ENCODE measurements at places on chromosomes 6 and 20.

DNA sequence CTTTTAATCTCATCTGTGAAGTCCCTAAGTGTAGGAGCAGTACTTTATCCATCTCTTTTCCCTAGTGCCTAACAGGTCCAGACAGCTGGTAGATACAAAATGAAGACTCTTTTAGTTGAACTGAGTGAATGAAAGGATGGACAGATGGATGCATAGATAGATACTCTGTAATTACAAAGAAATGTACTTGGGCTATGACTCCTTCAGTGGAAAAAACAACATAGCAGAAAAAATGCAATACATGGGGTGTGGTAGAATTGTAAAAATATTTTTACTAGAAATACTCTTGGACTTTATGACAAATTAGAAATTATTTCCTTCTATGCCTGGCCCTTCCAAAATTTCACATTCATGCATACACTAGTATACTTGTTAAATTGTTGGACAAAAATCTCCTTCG, 29.3 kb downstream of the KCNQ5 start:
- no peak for DNase-seq

DNA sequence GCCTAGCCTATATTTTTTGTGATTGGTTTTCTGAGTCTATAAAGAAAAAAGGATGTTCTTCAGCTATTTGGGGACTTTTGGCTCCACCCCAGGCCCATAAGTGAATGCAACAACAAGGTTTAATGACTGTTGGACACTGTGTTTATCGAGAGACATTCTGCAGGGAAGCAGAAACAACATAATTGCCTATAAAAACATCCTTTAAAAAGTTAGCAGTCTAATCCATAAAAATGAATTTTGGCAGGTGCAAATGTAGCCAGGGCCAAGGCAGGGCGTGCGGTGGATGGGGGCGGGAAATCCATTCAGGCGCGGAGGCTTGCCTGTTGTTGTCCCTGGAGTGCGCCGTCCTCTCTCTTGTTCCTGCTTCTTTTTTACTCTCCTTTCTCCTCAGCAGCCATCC, 99.3 kb downstream of the PAX1 start:
- no peak for DNase-seq

GRCh38 chr20:32855387-32855786, 3.3 kb upstream of the EFCAB8 start:
- no peak for DNase-seq

DNA sequence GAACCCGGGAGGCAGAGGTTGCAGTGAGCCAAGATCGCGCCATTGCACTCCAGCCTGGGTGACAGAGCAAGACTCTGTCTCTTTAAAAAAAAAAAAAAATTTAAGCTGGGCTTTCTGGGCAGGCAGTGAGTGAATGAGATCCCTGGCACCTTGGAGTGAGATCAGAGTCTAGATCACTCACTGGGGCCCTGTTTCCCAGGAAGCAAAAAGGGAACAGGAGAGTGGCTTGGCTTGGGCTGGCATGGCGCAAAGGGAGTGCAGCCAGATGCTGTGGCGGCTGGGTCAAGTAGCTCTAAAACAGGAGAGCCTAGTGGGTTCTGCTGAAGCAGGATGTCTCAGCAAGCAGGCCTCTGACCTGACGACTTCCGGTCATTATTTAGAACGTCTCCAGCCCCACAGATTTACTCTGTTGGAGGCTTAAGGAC, 10.4 kb downstream of the PLCG1 start:
- no peak for DNase-seq

- no peak for DNase-seq
Observed at GRCh38 chr6:105226598-105227294, 46.9 kb upstream of the POPDC3 start.

- DNase-seq: no peak
Observed at GRCh38 chr6:161954699-161955276, 680.9 kb upstream of the AGPAT4 start.

DNA sequence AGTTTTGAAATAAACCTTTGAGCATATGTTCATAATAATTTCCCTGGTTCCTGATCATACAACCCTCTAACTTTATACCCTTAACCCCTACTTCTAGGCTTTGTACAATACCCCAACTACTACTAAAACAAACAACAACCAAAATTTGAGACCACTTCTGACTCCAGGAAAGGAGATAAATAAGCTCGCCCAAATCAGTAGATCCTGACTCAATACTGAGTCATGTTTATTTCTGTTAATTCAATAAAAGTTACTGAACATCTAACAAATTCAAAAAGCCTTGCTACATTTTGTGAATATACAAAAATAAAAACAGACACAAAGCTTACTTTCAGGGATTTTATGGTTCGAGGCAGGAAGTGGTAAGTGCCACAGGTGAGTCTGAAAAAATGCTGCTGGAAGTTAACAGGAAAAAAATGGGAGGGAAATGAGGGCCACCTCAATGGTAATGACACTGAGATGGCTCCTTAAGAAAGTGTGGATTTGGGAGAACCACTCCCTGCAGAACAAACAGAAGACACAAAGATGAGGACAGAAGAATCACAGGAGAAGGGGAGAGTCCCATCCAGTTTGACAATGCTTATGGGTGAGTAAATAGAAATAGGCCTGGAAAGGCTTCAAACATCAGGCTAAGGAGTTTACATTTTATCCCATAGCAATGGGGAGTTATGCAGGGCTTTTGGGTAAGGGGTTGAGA, 63.4 kb downstream of the DST start:
- DNase-seq: no peak

DNA sequence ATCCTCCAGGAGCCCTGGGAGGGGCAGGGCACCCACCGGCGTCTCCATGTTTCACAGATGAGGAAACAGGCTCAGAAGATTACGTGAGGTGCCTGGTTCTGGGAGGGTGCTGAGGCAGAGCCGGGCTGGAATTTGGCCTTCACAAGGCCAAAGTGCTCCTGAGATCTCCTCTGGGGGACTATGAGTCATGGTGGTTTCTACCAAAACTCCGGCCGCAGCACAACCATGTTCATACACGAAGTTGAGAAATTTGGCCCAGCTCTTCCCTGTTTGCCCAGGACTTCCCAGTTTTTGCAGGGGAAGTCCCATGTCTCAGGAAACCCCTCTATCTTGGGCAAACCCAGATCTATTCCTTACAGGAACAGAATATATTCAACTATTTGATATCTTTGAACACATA, 172.9 kb upstream of the CDYL start:
- no peak for DNase-seq

DNA sequence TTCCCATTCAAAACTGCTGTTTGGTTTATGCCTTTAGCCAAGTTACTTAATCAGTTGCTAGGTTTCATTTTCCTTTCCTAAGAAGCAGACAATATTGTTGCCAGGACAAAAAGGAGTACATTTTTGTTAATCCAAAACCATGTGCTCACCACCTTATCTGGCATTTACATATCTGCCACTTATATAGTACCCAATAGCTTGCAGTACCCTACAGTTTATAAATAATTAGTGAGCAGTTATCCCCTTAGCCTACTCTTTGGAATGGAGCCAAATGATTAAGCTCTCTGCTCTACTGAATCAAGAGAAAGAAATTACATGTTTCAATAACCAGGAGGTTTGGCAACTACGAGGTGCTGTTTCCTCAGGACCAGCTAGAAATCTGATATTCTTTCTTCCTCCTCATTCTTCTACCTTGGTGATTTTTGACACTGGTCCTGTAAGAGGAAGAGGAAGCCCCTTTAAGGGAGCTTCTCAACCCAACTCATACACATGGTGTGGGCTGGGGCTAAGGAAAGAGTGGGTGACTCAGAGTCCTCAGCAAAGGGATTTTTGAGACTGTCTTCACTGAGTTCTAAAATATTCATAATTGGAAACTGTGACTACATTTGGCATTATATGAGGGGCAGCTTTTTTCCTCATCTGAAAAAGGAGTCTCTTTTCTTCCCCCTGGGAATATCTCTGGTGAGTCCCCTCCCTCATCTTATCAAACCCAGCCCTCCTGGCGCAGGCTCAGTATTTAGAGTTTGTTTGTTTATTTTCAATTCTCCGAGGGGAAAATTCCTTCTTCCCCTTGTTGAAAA, 1.5 kb downstream of the ZNFX1 start:
- peak; percentile 14 for DNase-seq

GRCh38 chr6:84119277-84119676, 85.7 kb downstream of the MRAP2 start:
- DNase-seq: no peak

DNA sequence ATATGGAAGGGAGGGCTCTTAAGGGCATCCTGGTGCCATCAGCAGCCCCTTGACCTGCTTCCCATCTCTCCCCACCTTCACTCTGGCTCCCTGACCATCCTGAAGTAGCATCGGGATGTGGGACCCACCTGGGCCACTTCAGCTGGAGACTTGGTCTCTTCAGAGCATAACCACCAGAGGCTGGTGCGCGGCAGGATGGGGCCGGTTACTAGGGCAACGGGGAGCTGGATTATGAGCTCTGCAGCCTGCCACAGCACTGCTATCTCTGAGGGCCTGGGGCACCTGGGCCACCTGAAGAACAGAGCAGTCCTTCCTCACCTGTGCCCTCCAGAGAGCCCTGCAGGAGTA, 79.7 kb downstream of the SYNJ2 start:
- DNase-seq: no peak

DNA sequence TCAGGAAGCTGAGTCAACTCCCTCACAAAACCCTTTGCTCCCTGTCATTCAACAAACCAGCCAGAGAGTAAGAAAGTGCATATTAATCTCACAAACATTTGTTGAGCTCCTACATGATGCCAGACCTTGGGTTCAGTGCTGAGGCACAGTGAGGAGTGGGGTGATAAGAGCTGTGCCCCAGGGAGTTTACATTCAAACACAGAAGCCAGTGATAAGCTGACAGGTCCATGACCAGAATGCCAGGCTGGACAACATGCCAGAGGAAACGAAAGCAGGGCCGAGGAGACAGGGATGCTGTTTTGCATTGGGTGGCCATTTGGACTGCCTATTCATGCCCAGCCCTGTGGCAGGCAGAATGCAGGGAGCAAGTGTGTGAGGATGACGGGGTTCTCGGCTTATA, 76.7 kb downstream of the LRFN2 start:
- DNase-seq: no peak

DNA sequence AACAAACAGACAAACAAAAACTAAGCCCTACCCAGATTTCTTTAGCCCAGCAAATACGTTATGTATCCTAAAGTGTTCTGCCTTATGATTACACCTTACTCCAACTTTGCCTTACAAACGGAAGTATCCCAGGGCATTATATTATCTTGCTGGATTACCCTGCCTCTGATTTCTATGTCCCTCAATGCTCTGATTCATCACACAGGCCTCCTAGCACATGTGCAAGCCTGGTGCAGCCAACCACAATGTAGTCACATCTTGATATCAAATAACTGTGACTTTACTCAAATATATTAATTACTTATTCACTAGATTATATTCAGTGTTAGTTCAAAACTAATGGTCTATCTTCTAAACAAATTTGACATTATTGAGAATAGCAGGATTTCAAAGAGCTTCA, 598.6 kb downstream of the TBC1D32 start:
- no peak for DNase-seq

DNA sequence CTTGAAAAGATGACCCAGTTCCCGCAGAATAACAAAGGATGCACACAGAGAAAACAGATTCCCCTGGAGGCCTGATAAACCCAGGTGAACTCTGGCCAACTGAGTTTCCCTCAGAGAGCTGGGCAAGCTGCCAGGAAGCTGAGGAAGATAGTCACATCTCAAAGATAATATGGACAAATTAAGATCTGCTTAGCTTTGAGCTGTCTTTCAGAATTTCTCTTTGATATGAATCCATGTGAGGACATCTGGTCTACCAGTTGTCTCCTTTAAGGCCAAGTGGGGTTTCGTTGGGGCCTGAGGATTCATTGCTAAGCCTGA, 59.5 kb downstream of the ID4 start:
- no peak for DNase-seq

GRCh38 chr6:15387118-15387517, 141.2 kb downstream of the JARID2 start:
- no peak for DNase-seq

- no peak for DNase-seq
Observed at GRCh38 chr6:10276660-10277287, 138.1 kb downstream of the TFAP2A start.

DNA sequence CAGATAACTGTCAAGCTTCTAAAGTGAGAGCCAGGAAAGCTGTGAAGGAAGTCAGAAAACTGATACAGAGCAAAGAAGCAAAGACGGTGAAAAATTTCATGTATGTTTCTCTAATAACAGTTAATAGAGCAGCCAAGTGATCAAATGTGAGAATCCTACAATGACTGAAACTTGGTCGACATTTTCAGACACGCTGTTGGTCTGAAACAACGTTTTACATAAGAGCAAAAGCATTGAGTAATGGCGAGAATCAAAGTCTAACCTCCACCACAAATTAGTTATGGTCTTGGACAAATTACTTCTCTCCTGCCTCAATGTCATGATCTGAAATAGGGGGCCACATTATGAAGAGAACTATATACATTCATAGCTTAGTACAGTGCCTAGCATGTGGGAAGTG, 3.3 kb downstream of the MKKS start:
- DNase-seq: no peak

DNA sequence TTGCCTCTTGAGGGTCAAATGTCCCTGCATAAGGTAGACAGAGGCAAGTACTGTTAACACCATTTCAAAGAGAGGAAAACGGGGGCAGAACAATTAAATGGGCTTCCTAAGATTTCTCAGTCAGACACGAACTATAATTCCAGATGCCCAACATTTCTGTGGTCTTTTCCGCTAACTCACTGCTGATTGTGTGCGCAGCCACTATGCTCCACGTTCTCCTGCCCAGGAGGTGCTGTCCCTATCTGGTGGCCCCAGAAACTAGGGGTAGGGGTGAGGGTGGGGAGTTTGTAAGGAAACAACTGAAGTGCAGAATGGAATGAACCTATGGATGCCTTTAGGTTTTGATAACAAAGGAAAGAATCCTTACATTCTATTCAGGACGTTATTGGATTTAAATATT, 86.1 kb upstream of the BACH2 start:
- DNase-seq: no peak

DNA sequence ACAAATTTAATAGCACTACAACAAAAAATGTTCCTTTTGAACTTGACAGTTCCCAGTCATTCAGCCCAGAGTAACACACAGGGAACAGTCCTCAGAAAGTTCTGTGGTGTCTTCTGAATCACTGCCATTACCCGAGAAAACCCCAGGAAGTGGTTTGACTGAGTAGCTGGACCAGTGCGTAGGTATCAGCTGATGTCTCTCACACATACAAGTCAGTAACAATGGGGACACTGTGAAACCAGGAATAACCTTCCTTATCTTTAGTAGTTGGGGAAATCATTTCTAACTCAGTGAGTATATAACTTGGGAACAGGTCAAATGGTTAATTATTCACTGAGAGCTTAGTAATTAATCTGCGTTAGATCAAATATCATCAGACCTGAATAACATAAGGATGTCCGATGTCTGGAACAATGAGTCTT, 73.1 kb downstream of the HIVEP2 start:
- no peak for DNase-seq

DNA sequence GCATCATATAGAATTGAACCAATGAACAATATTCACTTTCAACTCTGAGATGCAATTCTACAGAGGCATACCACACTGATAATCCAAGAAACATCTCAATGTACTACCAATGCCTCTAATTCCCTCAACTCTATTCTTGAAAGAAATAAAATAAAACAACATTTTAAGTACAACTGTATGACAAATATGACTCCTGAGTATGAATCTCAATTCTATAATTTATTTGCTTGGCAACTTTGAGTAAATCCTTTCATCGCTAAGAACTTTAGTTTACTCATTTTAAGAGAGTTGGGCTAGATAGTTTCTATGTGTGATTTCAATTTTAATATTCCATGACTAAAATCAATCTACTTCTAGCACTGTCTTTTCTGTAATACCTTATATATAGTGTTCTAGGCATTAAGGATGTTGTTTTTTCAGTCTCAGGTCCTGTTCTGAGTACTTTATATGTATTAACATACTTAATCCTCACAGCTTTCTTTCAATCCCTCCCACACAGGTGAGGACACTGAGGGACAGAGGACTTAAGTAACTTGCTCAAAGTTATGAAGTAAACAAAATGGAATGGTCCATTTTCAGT, 33.4 kb downstream of the GOPC start:
- DNase-seq: no peak

All from stimulated activated CD4-positive, alpha-beta T cell treated with anti-CD3 and anti-CD28 coated beads, Interleukin-1b, Interleukin-23, amount 100 ng/mL, for 1 hour (primary cell).